Esophagus muscularis mucosa (tissue), 4 donors: ENCODE measurements at places on chromosomes 13 and 19. TPM values are rescaled to one million over a fixed set of nuclear protein-coding genes. Genes with fewer than 3 reads are reported as not detected.

Gene GRIK5
- 17.6 TPM for total RNA-seq

- no peak for DNase-seq
These were observed 254.9 kb upstream of the PCDH20 start for GRCh38 chr13:61670384-61671161.

- no peak for DNase-seq
These were observed 3.8 kb downstream of the BLVRB start for GRCh38 chr19:40461669-40462221.

DNA sequence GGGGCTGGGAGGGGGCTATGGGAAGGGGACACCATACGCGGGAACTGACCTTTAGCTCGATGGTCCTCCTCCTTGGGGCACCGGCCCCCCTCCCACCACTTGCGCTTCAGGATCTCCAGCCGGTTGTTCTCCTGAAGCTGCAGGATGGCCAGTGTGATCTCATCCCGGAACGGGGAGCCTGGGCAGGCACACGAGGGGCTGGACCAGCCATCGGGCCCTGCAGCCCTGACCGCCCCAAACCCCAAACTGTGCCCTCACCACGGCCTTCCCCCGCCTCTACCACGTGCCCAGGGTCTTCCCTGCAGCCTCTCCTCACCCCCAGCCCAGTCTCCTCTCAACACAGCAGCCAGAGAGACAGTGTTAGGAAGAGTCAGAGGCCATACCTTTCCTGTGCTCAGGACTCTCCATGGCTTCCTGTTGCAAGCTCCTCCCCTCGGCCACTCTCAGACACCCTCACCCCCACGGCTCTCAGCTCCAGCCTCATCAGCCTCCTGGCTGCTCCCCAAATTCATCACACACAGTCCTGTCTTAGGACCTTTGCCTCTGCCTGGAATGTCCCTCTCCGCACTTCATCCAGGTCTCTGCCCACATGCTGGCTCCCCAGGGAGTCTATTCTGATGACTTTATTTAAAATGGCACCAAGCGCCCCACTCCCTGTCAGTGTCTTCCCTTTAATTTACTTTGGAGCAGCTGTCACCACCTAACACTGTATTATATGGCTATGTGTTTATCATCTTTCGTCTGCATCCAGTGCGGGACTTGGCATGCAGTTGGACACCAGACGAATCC is 9.7 kb upstream of the ATP1A3 start:
- DNase-seq: no peak
